ENCODE measurements at places on chromosomes 1 and 21.

DNA sequence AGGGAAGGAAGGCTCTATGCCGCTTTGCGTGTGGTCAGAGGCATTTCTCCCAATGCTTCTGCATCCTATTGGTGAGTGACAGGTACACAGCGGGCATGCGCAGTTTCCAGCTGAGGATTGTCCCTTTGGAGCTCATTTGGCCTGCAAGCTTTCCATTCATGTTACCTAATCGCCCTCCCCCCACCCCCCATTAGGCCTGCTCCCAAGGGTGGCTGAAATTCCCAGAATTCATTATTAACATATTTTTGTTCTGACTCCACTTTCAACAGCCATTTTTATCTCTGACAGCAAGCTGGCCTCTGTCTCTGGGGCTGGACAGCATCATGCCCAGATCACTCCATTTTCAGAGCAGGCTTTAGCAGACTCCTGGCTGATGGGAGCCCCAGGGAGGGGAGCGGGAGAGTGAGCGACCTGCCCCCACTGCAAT, 25.6 kb downstream of the MIS18A start:
- DNase-seq, result peak; percentile 10

- peak; percentile 61 for DNase-seq
Observed at GRCh38 chr1:155093911-155094621, 15.4 kb downstream of the EFNA3 start.

DNA sequence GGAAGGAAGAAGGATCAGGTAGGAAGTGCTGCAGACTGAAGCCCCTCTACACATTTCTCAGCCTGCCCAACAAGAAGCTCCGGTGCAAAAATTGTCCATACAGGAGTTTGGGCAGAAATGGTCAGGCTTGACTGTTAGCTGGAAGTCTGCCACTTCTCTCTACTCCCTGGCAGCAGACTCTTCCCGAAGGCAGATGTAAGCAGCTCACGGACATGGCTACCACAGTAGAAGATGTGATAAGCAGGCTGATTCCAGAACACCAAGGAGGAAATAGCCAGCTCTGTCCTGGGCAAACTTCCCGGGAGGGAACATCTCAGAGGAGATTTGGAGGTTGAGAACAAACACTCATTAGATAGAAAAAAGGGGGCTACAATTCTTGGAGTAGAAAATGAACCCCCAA, 52.6 kb downstream of the TRABD2B start:
- no peak for DNase-seq

GRCh38 chr1:11738783-11739182, 2.8 kb downstream of the AGTRAP start:
- no peak for DNase-seq

GRCh38 chr1:205285381-205286101, 36.0 kb downstream of the NUAK2 start:
- DNase-seq, result peak; percentile 80

- no peak for DNase-seq
Observed at GRCh38 chr21:42971897-42972275, 2.5 kb upstream of the PKNOX1 start.

GRCh38 chr1:9085306-9085940, 16.0 kb upstream of the SLC2A5 start:
- no peak for DNase-seq

GRCh38 chr21:18155508-18156193, 89.0 kb upstream of the CHODL start:
- DNase-seq, result peak; percentile 85

- no peak for DNase-seq
Observed at GRCh38 chr1:230243583-230244353, 176.7 kb downstream of the GALNT2 start.

GRCh38 chr1:1291548-1292441, 11.6 kb downstream of the SCNN1D start:
- peak; percentile 65 for DNase-seq

DNA sequence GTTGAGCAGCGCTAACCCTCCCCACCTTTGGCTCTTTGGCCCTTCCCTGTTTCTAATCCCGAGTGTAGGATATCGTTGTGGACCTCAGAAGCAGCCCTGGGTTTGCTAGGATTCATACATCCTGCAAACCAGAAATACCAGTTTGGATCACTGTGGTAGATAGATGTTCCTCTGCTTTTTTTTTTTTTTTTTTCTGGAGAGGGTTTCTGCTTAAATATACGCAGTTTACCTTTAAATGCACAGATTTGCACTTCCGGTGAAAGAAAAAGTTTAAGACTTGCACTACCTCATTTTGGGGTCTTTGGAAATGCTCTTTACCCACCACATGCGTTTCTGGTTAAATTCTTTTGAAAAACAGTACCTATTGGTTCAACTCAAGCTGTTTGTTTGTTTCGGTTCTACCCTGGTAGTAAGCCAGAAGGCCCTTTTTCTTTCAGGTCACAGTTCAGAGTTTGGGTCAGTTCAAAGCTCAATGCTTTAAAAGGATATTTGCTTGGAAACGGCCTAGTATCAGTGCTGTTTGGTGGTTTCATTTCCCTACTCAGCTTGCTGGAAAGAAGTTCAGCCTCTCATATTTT, 908 bp downstream of the DDI2 start:
- DNase-seq, result peak; percentile 37

- DNase-seq, result no peak
Observed at GRCh38 chr1:74812180-74812541, 79.2 kb downstream of the TYW3 start.

DNA sequence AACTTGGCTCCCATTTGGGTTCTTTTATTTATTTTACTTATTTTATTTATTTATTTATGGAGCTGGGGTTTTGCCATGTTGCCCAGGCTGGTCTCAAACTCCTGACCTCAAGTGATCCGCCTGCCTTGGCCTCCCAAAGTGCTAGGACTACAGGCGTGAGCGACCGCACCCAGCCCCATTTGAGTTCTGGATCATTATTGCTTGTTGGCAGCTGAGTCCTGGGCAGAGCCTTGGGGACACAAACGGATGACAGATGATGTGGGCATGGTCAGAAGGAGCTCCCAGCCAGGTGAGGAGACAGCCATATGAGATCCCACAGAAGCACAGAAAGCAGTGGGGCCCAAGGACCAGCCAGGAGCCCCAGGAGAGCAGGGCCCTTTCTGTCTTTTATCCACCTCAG, 254.0 kb downstream of the MATN1 start:
- no peak for DNase-seq

DNA sequence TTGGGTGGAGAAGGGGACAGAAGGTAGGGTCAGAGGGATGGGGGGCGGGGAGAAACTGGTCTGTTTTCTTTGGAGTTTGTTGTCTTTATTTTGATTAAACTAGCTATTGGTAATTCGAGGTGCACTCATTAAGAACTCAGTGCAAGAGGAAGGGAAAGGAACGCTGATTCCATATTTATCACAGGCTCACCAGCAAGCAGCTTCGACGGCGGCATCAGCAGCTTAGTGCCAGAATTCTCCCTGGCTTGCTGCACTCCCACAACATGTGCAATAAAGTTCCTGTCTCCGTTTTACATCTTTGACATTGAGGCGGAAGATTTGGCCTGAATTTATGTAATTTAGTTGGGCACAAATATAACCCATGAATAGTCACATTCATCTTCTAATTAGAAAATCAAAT, 57.6 kb downstream of the PEX14 start:
- DNase-seq, result no peak

GRCh38 chr1:159829822-159830465, 3.3 kb downstream of the SLAMF8 start:
- DNase-seq, result peak; percentile 84

GRCh38 chr1:199690496-199690895, 337.0 kb upstream of the NR5A2 start:
- DNase-seq, result no peak

GRCh38 chr1:70809069-70809468, 238.5 kb downstream of the PTGER3 start:
- no peak for DNase-seq

GRCh38 chr21:36077758-36078157, 7.9 kb downstream of the CBR1 start:
- DNase-seq, result no peak

DNA sequence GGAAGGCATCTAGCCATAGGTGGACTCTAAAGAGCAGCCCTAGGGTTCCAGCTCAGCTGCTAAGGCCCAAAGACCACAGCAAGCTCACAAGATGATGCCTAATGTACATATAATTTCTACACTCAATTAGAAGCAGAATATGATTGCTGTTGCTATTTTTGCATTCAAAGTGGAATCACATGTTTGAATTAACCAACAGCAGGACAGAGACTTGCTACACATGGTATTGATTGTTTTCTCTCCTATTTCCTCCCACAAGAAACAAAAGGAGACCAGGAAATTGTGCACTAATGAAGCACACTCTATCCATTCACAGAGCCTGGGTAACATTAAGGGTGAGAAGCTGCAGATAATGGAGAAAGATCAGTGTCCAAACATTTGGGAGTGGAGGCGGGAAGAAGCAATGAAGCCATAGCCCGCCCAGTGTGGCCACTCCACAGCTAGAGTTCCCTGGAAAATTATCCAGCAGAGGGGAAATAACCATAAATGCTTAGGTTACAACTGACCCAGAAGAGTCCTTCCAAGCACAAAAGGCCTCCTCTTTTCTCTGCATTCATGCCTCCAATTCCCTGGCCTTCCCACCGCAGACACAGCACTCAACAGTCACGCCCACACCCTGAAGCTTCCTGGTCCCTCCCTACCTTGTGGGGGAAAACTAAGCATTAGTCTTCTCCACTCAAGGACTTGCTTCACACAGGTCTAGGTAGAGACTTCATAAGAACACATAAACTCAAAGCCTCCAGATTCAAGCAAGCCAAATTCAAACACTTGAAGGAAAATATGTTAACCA, 7.5 kb downstream of the CNN3 start:
- DNase-seq, result no peak

DNA sequence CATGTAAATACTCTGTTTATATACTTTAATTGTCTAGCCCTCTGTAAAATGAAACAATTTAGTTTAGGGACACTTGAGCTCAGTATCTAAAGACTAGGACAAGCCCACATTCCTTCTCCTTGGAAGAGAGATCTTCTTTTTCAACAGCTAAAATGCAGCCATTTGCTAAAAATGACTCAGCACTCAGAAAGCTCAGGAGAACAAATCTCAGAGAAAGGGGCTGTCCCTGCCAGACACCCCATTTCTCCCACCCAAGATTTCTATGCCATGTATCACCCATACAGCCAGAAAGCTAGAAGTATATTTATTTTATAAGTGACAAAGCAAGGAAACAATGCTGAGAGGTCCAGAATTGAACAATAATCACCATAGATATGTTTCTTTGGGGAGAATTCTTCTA, 23.2 kb upstream of the PRDX6 start:
- peak; percentile 43 for DNase-seq

DNA sequence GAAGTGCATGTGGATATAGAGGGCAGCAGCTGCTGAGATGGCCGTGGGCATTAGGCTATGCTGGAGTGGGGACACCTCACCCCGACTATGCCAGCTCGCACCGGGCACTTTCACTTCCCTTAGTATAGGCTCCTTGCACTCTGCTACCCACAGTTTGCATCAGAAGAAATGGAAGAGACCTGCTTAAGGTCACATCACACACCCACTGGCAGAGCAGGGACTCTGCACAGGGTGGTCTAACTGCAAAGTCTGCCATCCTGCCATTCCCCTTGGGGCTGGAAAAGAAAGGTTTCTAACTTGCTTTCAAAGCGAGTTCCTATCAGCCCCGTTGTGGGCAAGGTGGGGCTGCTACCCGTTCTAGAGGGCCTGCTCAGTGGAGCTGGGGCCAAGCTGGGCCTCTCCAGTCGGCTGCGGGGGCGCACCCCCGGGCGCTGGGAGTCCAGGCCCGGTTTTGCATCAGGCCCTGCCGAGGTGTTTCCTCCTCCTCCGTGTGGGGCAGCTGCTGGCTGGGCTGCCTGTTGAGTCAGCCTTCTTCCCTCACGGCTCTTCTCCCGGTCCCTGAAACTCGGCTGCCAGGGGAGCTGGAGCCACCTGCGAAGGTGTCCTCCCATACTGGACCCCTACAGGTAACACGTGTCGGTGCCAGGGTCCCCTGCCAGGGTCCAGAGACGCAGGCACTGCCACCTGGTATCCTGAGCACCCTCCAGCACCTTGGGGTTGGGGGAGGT, at the start of gene SYTL1:
Gene SYTL1, plus strand, starts transcription at position 498 of the 728 bp plus-strand sequence. CDS start 3,313 bp downstream, outside the sequence.
- DNase-seq, result peak; percentile 69

DNA sequence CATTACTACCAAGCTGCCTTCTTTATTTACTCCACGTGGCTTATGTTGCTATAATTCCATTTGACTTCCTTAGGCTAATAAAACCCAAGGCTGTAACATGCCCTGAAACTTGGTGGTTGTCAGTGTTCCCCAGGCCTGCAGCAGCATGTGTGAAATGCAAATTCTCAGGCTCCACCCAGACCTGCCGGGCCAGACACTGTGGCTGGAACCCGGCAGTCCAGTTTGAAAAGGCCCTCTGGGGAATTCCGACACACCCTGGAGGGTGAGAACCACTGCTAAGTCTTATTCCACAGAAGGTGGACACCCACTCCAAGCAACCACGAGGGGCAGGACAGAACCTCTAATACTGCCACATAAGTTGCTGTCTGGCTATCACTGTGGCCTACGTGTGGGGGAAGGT, 41.4 kb downstream of the URB1 start:
- no peak for DNase-seq

GRCh38 chr1:169348383-169349036, 19.1 kb downstream of the NME7 start:
- peak; percentile 59 for DNase-seq

DNA sequence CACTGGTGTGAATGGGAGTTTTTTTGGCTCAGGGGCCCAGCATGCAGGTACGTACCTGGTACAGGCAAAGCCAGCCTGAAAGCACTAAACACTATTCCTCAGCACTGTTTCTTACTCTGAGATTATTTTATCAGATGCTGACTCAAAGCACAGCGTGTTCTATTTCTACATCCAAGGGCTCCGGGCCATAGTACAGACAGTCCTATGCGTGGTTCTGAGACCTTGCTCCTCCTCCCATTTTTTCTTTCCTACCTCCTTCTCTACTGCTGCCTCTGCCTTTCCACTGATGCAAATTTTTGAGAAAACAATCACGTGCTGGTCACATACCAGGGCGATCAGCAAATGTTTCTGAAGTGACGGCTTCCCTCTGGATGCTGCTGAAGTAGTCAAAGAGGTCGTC, 36.3 kb downstream of the PDPN start:
- DNase-seq, result peak; percentile 70

DNA sequence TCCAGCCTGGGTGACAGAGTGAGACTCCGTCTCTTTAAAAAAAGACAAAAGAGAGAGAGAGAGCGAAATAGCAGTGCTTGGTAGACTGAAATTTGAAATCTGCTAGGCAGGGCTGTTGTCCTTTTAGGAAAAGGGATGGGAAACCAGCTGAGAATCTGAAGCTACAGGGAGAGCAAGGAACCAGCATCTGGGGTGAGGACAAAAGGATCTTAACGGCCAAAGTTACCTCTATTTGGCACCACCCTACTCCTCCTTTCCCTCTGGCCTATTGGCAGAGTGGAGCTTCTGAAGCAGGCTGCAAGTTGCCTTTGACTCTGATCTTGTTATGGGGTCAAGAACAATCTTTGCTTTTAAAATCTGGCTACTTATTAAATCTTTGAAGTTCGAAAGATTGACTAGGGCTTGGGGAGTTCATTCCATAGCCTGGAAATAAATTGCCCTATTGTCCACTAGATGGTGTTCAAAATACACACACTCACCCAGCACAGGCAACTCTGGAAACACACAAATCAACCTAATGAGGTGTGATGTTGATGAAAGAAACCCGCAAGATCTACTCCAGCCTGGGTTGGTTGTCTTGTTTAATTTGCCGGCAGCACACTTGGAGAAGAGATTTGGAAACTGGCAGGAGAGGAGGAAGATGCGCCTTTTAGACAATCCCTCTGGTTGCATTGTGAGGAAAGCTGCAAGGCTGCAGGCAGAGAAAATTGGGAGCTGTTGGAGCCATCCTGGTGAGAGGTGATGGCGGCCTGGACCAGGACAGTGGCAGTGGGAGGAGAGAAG, 16.5 kb upstream of the PARP1 start:
- peak; percentile 32 for DNase-seq
